ENCODE measurements at places on chromosomes 4 and X. TPM values are rescaled to one million over a fixed set of nuclear protein-coding genes. Genes with fewer than 3 reads are reported as not detected.

DNA sequence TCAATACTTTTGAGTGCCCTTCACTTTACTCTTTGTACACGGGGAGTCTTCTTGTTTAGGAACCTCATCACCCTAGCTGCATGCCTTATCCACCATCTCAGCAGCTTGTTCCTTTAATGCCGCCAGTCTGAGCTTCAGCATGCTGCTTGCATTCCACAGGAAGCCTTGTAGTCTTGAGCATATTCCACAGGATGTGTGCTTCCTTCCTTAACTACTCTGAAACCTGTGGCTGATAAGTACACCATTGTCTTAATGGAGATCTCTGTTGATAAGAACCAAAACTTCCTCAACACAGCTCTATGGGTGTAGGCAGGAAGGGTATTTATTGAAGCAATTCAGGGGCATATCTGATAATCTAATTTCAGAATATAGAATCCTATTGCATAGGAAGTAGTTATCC lies 24.4 kb upstream of the CCNI start:
- no peak for DNase-seq

DNA sequence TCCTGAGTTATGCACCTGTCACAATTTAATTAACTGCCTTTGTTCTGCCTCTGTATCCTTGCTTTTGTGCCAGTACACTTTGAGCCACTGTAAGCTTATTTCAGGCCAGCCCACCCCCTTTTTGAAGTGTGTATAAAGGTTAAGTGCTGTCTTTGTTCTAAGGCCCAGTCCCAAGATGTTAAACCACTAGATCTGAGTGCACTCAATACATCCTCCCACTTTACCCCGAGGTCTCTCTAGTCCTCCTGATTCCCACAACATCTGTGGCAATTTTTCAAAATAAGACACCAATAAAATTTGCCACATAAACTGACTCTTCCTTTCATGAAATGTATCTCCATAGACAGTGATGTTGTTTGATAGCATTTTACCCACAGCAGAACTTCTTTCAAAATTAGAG lies 124.1 kb upstream of the SPIN4 start:
- DNase-seq: no peak

DNA sequence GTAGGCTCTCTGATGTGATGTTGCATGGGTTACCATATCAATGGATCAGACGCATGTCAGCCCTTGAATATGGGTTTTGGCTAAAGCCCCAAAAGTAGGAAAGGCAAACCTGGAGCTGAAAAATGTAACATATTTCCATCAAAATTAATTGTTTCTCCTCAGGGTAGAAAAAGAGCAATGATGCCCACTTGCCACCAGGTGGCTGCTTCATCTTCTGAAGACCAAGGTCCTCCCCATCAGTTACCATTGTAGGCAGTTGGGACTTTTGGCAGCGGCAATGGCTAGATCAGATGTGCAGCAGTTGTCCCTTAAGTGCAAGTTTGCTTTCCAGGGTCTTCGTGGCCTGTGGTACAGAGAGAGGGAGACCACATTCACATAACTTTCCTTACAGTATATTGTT lies 118.2 kb downstream of the NAF1 start:
- DNase-seq: peak; percentile 67

DNA sequence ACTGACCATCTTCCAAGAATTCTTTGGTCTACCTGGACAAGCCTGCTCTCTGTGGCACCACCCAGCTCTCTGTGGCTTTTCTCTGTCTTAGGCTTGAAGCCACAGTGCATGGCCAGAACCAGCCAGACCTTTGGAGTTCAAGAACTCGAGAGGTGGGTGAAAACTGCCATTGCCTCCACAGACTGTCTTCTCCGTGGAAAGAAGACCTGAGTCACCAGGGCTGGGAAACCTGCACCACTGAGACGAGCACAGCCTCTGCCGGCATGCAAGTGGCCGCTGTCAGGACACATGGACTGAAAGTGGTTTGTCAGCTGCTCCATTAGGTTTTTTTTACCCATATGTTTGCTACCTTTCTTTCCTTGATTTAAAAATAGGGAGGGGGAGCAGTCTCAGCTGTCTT lies 74.5 kb downstream of the MGST2 start:
- DNase-seq: no peak

DNA sequence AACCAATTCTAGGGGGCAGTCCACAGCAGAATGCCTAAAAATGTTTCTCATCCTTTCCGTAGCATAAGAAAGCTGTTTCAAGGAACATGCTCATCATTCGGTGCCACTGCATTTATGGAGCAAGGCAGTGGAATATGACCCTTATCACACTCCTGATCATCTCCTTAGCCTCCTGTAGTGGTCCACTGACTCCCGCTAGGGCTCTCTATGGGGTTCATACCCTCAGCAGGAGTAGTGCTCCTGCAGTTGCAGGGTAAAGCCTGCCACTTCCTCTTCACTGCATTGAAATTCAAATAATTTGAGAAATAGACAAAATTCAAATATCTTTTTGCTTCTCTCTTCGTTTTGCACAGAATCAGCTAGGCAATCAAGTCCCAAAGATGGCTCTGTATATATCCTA lies 107.0 kb downstream of the NDST3 start:
- DNase-seq: no peak

DNA sequence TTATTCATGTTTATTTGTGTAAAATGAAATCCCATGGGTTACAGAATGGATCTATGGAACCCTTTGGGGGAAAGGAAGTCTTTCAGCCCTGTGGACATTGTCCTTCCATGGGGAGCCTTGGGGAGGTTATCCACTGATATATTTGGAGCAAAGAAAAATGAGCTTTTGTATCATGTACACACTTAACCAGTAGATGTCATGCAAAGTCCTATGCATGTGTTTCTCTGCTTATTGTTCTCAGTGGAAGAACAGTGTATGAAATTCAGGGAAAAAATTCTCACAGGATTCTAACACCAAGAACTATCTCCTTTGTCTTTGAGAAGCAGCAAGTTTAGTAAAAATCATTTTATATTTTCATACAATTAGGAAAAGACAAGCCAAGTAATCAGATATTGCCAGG lies 105.3 kb downstream of the DTHD1 start:
- no peak for DNase-seq

- DNase-seq: peak; percentile 1
These were observed 315.4 kb upstream of the GRIA3 start for GRCh38 chrX:122868631-122869030.

DNA sequence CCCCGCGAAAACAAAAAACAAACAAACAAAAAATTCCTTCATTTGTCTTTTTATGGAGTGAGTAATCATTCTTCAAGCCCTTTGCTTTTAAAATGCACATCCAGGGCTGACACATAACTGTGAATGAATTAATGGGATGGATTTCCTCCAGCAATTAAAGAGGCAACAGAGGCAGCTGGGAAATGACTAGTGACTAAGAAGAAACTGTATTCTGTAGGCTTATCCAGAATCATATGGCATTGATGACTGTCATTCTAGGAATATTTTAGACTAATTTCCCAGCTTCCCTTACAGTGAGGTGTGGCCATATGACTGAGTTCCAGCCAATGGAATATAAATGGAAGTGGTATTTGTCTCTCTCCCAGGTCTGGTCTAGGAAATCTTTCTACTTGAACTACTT lies 46.8 kb upstream of the PDE5A start:
- DNase-seq: no peak

DNA sequence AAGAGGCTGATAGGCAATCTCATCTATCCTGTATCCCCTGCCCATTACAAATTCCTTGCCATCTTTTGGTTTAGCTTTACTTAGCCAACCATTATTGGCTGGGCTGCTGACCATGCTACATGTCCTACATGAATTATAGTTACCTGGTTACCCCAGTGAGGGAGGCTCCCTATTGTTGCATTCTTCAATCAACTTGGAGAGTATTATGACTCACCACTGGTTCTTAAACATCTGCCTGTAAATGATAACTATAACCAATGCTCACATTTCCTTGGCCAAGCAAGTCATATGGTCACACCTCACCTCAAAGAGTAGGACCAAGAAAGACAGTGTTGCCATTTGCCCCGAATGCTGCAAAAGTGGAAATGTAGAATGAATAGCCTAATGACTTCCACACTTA lies 297.6 kb downstream of the IL15 start:
- DNase-seq: no peak

- DNase-seq: no peak
These were observed 150.7 kb downstream of the PDGFC start for GRCh38 chr4:156820931-156821330.

GPC3 gene
- not detected for total RNA-seq

PNMA6E gene
- total RNA-seq: not detected

ENPEP gene
- total RNA-seq: 0.11 TPM

CSAG3 gene
- total RNA-seq: not detected

SEC24D gene
- 166 TPM for total RNA-seq

FAT4 gene
- total RNA-seq: 22.0 TPM

All from GM23248 (cell line).